ENCODE measurements at places on chromosomes 11 and 22.

DNA sequence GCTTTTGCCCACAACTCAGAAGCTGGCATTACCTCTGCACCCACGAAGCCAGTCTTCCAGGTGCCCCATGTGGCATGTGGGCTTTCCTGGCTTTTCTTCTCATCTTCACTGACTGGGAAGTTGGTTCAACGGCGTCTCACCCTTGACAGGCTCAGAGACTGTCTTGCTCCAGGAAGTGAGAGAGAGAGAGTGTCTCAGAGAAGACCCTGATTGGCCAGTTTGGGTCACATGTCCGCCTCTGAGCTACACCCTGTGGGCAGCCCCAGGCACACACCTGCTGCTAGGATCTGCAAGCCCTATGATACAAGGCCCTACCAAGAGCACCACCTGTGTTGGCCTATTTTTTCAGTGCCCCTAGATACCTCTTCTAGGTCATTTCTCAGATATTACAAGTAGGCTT lies 39.0 kb downstream of the RTL6 start:
- no peak for DNase-seq

DNA sequence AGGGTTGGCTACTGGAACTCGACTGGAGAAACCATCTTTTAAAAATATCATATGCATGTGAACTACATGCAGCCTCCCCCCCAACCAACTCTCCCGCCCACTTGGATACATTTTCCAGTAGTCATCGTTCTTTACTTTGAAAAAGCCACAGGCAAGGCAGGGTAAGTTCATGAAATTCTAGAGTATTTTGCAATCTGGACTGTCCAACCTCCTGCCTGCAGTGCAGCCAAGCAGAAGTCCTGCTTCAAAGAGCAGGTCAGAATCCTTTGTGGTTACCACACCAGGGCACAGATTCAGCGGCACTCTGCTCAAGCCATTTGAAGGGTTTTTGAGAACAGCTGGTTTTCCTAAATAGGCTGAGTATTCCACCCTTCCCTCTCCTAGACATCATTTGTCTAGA lies 12.1 kb downstream of the ELF5 start:
- DNase-seq, result no peak

- no peak for DNase-seq
Observed at GRCh38 chr11:17036666-17037658, 22.7 kb upstream of the PLEKHA7 start.

DNA sequence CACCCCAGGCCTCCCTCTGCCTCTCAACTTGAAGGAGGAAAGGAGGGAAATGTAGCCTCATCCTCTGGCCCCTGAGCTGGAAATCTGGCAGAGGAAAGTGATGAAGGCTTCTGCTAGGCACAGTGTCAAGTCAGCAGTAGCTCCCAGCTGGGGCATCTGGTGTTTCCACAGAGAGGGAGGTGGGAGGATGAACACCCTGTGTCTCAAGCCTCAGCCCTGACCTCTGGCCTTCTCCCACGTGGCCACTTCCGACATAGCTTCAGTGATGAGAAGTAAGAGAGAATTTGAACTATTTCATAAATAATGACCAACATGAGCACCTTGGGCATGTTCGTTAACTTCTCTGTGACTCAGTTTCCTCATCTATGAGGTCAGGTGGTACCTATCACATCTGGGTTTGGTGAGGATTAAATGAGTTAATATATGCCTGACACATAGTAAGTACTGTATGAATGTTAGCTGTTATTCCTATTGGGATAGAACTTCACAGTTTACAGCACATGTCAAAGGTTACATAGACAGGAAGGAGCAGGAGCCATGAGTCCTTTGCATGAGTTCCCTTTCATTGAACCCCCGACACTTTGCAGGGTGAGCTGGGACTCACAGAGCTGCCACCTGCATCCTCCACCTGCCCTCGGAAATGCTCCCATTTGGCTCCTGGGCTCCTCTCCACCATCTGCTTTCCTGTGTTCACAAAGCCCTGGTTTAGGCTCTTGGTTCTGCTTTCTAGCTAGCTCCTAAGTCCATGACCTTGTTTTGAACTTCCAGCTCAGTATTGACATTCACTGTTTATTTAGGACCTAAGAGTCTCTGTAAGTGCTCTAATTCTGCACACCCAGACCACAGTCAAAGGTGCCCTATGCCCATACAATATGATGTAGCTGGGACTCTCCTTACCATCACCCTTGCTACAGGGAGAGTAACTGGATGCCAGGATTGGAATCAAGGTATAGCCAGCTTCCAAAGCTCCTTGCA lies 61.7 kb downstream of the CSNK2A3 start:
- DNase-seq, result no peak

DNA sequence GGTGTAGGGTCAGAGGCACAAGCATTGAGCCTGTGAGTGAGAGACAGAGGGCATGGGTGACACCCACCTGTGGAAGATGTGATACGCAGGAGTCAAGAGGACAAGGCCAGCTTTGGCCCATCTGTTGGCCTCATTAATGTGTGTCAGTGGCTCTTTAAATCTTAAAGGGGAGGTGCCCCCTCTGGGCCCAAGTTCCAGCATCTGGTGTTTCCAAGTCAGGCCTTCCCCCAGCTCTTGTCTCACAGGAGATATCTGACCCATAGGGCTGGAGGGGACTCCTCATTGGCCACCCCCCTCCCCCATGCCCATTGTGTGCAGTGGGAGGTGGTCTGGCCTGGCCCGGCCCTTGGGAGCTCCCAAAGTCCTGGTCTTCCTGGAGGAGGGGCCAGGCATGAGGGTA lies 8.9 kb downstream of the KCNK7 start:
- DNase-seq, result no peak

GRCh38 chr11:71370895-71371673 lies 77.1 kb downstream of the DHCR7 start:
- DNase-seq, result no peak

DNA sequence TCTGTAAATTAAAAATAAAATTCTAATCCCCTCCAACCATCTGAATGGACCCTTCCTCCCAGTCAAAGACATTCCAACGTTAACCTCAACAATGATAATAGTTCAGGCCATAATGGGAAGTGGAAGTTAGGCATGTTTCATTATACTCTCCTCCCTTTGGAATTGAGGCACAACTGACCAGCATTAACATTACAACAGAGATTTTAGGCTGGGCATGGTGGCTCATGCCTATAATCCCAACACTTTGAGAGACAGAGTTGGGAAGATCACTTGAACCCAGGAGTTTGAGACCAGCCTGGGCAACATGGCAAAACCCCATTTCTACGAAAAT lies 2.4 kb upstream of the CTSF start:
- DNase-seq, result no peak

DNA sequence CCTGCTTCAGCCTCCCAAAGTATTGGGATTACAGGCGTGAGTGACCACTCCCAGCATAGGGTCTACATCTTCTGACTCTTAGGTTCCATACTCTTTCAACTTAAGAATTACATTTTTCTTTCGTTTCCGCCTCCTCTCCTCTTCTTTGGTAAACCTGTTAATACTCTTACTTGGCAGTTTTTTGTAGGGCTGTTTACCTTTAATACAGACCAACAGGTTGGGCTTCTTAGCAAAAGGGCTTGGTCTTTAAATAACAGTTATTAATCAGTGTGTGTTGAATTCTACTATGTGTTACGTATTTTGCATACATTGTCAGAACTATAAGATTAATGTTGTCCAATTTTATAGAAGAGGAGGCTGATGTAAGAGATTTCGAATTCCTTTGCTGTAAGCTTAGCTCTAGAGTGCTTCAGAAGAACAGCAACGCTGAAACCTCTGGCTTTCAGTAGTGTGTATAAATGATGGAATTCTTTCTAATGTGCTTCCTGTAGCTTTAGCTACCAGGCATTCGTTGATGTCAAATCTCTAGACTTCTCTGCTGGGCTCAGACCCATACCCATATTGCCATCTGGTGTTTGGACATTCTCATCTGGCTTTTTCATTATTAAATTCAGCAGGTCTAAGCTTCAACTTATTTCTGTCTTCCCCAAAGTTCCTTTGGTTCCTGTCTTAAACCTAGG lies 3.1 kb downstream of the FDX1 start:
- no peak for DNase-seq

- no peak for DNase-seq
Observed at GRCh38 chr22:36860821-36861659, at the start of gene NCF4. Gene NCF4 (plus strand): TSS chr22:36861006. CDS start chr22:36861172, 166 bp downstream.

DNA sequence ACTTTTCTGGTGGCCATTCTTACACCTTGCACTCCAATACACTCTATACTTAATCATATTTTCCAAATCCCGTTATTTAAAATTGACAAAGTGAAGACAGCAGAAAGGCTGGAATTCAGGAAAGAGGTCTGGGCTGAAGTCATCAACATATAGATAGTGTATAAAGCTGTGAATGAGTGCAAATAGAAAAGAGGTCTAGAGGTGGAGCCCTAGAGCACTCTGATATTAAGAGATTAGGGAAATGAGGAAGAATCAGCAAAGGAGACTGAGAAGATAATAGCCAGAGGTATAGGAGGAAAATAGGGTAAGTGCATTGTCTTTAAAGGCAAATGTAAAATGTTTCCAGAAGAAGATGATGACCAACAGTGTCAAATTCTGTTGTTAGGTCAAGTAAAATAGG lies 7.9 kb downstream of the CTR9 start:
- DNase-seq, result no peak

DNA sequence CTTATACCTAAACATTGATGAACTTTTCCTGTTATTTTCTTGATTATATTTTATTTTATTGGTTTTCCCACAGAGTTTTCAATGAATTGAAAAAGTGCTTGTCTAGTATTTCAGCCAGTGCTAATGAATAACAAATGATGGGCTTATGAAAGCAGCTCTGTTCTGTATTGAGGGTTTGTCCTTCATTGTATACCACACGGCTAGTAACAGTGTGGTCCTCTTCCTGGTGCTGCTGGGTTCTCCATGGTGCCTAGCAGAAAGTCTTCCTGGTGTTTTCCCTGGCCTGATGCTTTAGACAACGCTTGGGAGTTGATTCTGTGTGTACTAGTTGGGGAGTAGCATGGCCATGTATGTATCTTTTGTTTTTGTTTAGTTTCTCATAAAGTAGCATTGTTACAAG lies 89.1 kb downstream of the MTMR3 start:
- no peak for DNase-seq

DNA sequence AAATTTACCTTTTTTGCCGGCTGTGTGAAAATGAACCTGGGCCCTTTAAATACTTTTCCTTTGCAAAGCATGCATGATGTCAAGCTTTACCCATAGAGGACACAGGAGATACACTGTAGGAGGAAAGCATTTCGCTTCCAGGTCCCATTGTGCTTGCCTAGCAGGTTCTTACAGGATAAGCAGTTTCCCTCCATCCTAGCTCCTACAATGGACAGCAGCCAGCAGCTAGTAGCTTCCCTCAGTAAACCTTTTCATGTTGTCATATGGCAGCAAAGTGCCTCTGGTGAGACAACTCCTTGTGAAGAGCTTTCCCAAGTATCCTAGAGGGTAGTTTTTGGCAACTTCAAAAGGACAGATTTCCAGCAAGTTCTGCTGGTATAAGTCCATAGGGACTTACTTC lies 78.4 kb downstream of the RBFOX2 start:
- no peak for DNase-seq

DNA sequence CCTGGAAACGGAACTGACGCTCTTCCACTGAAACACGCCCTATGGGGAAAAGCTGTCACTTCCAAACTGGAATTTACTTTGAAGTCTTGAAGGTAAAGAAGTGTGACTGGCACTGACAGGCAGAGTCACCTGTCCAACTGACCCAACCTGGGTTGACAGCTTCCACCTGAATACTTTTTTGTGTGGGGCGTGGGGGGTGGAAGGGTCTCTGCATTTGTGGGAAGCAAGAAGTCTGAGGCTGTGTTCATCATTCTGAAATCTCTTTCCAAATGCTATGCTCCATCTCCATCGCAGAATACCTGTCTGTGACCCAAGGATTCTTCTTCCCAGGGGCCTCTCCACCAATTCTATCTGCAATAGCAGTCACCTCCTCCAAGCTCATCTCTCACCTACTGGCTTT lies 7.8 kb downstream of the IFT27 start:
- no peak for DNase-seq

DNA sequence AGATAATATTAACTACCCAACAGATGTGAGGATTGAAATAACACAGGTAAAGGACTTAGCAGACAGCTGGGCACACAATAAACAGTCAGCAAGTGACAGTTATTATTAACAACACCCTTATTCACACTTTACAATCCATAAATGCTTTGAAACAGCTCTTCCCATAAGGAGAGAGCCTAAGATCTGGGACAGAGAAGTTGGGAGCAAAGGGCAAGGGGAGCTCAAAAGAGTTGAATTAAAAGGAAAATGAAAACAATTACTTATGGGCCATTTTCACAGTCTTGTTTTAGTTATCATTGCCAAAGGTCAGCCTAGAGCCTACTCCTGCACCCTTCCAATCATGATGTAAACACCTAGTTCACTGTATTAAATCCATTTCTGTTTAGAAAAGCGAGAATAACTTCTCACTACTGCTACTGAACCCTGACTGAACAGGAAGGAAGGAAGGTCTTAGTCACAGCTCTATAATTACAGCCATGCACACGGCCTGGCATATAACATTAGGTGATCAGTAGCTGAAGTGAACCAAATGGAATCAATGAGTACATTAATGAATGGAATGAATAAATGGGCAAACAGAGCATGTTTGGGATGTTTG lies 111.3 kb downstream of the PLEKHA7 start:
- no peak for DNase-seq

DNA sequence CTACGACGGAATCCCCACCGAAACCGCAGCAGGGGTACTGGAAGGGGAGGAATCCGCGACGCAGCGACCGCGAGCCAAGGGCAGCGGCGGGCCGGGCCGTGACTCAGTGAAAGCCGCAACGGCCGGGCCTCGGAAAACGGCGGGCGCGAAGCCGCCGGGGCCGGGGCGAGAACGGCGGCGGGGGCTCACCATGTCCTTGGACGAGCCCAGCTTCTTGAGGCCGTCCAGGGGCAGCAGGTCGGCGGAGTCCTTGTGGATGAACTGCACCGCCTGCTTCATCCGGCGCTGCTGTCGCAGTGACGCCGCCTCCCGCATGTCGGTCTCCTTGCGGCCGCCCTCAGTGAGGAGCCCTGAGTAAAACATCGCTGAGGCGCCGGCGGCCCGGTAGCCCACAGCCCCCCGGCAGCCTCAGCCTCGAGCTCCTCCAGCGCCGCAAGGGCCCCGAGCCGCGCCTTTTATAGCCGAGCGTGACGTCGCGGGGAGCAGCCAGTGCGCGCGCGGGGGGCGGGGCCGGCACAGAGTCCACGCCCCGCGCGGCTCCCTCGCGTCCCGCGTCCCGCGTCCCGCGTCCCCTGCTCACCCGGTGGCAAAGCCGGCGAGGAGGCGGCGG lies at the start of gene NRIP3:
Gene NRIP3, minus strand, starts transcription at position 429 of the 610 bp plus-strand sequence. Its CDS starts 66 bp downstream, at position 363.
- DNase-seq, result peak; percentile 68

DNA sequence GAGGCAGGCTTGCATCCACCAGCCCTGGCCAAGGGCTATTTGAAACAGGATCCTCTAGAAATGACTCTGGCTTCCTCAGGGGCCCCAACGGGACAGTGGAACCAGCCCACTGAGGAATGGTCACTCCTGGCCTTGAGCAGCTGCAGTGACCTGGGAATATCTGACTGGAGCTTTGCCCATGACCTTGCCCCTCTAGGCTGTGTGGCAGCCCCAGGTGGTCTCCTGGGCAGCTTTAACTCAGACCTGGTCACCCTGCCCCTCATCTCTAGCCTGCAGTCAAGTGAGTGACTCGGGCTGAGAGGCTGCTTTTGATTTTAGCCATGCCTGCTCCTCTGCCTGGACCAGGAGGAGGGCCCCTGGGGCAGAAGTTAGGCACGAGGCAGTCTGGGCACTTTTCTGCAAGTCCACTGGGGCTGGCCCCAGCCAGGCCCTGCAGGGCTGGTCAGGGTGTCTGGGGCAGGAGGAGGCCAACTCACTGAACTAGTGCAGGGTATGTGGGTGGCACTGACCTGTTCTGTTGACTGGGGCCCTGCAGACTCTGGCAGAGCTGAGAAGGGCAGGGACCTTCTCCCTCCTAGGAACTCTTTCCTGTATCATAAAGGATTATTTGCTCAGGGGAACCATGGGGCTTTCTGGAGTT lies 13.3 kb downstream of the IL10RA start:
- DNase-seq, result no peak

Measured in T-helper 1 cell (primary cell).